ENCODE measurements at places on chromosomes 4 and X. TPM values are rescaled to one million over a fixed set of nuclear protein-coding genes. Genes with fewer than 3 reads are reported as not detected.

- DNase-seq, result no peak
- H3K4me1 ChIP-seq, result no peaks in the 10 kb centered on the region
- no peak overlapping the region for H3K4me3 ChIP-seq
- H3K27me3 ChIP-seq, result no peaks in the 10 kb centered on the region
These were observed 85.1 kb upstream of the LCORL start for GRCh38 chr4:18106620-18107019.

The GASK1B gene
- total RNA-seq, result 15.5 TPM

GRCh38 chr4:1927675-1928074 lies 56.5 kb downstream of the NSD2 start:
- DNase-seq, result no peak
- no peak overlapping the region for H3K27ac ChIP-seq
- H3K36me3 ChIP-seq, result peaks cover 2% of the 10 kb centered on the region
- H3K4me1 ChIP-seq, result peaks cover 1% of the 10 kb centered on the region

- no peak for DNase-seq
- H3K27ac ChIP-seq, result no peak overlapping the region
- H3K4me3 ChIP-seq, result no peak overlapping the region
- H3K27me3 ChIP-seq, result no peaks in the 10 kb centered on the region
These were observed 61.3 kb downstream of the ANTXR2 start for GRCh38 chr4:80011636-80012236.

The CYBB gene
- total RNA-seq, result 3.6 TPM

DNA sequence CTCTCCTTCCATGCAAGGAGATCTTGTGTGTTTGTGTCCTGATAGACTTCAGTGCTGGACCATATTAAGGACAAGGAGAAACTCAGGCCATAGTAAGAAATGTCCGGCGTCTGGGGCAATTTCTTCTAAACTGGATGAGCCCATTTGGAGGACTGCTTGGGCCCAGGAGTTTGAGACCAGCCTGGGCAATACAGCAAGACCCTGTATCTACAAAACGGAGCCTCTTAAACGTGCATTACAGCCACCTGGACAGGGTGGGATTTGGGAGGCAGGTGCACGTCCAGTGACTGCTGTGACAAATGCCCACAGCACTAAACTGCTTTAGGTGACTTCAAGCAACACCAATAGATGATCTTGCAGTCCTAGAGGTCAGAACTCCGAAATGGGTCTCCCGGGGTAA lies 311.9 kb downstream of the DHRSX start:
- H3K4me3 ChIP-seq, result no peak overlapping the region
- no peak for DNase-seq
- H3K27me3 ChIP-seq, result no peaks in the 10 kb centered on the region
- H3K4me1 ChIP-seq, result no peaks in the 10 kb centered on the region
- no peak overlapping the region for H3K27ac ChIP-seq
- H3K36me3 ChIP-seq, result no peaks in the 10 kb centered on the region

The ASB12 gene
- not detected for total RNA-seq

- no peak overlapping the region for H3K27ac ChIP-seq
- DNase-seq, result no peak
- H3K4me3 ChIP-seq, result no peak overlapping the region
- no peaks in the 10 kb centered on the region for H3K27me3 ChIP-seq
- H3K36me3 ChIP-seq, result no peaks in the 10 kb centered on the region
These were observed 11.8 kb downstream of the TCEAL1 start for GRCh38 chrX:103640401-103641155.

The CTAG1A gene
- not detected for total RNA-seq

DNA sequence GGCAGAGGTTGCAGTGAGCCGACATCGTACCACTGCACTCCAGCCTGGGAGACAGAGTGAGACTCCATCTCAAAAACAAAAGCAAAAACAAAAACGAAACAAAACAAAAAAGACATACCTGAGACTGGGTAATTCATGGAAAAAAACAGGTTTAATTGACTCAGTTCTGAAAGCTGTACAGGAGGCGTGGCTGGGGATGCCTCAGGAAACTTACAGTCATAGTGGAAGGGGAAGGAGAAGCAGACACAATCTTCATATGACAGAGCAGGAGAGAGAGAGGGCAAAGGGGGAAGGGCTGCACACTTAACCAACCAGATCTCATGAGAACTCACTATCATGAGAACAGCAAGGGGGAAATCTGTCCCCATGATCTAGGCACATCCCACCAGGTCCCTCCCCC lies 229.5 kb downstream of the STK32B start:
- H3K36me3 ChIP-seq, result no peaks in the 10 kb centered on the region
- no peak overlapping the region for H3K4me3 ChIP-seq

DNA sequence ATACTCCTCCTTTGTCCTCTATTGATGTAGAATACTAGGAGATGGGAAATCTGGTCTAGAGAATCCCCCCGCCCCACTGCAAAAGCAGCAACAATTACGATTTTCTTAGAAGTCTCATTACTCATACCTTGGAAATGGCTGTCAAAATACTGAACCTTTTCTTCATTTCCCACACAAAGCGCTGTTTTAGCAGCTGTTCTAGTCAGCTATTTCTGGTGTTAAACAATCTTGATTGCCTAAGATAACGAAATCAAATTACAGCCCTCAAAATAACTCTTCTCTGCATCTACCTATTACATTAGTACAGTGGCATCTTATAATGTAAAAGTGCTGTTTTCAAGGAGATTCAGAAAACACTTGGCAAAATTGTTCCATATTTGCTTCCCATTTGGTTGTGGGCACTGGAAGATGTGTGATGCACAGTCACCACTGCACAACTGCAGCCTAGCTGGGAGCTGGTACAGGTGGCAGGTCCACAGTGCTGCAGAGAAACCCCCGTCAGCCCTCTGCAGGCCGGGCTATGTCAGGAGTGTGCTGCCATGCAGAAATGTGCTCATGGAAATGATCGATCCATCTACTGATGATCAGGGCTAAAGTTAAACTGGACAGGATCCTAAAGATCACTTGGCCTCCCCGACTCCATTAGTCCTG lies 50.4 kb downstream of the TBC1D9 start:
- no peaks in the 10 kb centered on the region for H3K36me3 ChIP-seq
- H3K4me3 ChIP-seq, result no peak overlapping the region
- H3K4me1 ChIP-seq, result peaks cover 33% of the 10 kb centered on the region
- no peak for DNase-seq
- H3K27ac ChIP-seq, result no peak overlapping the region
- no peaks in the 10 kb centered on the region for H3K27me3 ChIP-seq
